ENCODE measurements at places on chromosomes 5 and 9. TPM values are rescaled to one million over a fixed set of nuclear protein-coding genes. Genes with fewer than 3 reads are reported as not detected.

Gene PLAC8L1
- total RNA-seq: not detected

Gene GRXCR2
- total RNA-seq: 2.3 TPM

GRCh38 chr9:124478354-124478753 is 28.1 kb downstream of the ADGRD2 start:
- no peak for DNase-seq

GRCh38 chr5:127886081-127886480 is 182.9 kb downstream of the CCDC192 start:
- DNase-seq: no peak

- DNase-seq: no peak
These were observed 3.6 kb downstream of the SOHLH1 start for GRCh38 chr9:135695642-135696041.

DNA sequence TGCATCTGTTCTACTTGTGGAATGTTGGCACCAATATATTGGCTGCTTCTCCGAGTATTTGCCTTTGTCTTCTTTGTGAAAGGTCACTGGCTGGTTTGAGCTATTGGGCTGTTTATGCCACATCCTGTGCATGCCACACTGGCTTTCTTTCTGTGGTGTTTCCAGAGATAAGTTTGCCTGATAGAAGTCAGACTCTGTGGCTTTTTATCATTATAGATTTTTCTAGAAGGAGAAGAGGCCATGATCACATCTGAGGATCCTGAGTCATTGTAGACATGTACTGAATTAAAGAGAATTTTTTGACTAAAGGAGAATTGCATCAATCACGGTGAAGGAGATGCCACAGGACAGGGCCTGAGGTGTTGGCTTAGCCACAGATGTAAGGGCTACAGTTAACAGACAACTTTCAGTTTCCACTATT is 26.5 kb upstream of the CDKN2B start:
- DNase-seq: no peak

Measured in right cardiac atrium (tissue), 5 donors.